ENCODE measurements at places on chromosomes 3 and 15.

- no peak for DNase-seq
Measured at GRCh38 chr15:29638781-29639180, 183.5 kb downstream of the TJP1 start.

- DNase-seq: no peak
Measured at GRCh38 chr3:32850226-32850625, 32.4 kb downstream of the TRIM71 start.

DNA sequence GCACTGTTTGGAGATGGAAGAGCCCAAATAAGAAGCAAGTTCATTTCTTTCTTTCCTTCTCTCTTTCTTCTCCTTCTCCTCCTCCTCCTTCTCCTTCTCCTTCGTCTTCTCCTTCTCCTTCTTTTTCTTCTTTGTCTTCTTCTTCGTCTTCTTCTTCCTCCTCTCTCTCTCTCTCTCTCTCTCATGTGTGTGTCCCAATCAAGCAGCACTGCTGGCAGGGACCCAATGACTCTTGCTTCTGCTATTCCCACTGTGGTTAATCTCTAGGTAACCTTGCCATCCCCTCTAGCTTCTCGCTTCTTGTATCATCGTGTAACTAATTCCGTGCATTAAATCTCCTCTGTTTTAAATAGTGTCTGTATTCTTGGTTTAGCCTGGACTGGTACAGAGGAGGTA is 26.1 kb upstream of the ZNF280D start:
- DNase-seq: no peak

GRCh38 chr3:170081079-170081741 is 43.4 kb downstream of the GPR160 start:
- no peak for DNase-seq
